Mammary epithelial cell (primary cell): ENCODE measurements at places on chromosomes 6 and 20.

DNA sequence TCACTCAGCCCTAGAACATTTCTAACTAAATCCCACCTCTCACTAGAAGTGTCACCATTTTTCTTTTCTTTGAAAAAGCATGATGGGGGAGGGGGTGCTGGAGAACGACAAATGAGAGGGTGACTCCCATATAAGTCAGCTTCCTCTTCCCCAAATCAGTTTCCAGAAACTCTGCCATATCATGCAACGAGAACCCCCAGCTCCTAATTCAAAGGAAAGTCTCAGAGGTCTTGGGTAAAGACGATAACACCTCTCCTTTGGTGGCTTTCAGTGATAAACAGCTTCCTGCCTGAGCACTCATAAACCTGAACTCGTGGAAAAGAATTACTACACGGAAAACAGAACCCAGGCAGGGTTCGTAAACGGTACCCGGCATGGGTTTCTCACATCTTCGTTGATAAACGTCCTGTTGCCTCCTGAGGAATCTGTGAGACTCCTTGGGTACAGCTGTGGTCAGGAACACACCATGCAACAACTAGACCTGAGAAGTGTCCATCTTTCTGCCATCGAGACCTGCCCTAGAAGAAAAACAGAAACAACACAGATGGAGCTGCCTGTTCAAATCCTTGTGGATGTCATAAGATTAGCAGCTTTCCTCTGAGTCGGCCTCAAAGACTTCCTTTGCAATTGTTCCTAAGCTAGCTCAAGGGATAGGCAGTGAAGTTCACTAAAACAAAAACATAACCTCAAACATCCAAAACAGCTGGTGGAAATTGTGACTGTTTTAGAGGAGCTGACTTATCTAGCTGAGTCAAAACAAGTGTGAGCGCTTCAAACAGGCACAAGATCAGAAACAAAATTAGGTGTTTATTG lies 185.8 kb upstream of the PRDM1 start:
- peak; percentile 71 for DNase-seq

GRCh38 chr6:169316651-169317050 lies 63.0 kb upstream of the THBS2 start:
- no peak for DNase-seq

GRCh38 chr6:43831191-43831590 lies 61.2 kb downstream of the VEGFA start:
- no peak for DNase-seq

DNA sequence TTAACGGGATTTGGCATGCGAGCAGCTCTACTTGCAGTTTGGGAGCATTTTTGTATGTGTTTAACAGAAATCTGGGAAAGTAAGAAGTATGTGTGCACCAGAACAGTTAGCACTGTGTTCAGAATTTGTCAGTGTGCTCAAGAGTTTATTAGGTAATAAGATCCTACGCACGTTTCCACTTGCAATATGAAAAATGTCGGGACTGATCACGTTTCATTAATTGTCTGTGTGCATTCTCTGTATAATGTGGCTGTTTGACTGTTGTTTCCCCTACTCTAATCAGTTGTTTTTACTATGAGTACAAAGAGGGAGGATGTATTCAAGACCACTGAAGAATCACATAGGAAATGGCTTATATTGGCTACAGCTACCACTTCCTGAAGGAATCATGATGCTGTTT lies 349.7 kb upstream of the POU3F2 start:
- no peak for DNase-seq

GRCh38 chr6:129186988-129187387 lies 304.1 kb downstream of the LAMA2 start:
- peak; percentile 53 for DNase-seq

GRCh38 chr20:63381781-63382431 lies 20.8 kb upstream of the CHRNA4 start:
- no peak for DNase-seq

DNA sequence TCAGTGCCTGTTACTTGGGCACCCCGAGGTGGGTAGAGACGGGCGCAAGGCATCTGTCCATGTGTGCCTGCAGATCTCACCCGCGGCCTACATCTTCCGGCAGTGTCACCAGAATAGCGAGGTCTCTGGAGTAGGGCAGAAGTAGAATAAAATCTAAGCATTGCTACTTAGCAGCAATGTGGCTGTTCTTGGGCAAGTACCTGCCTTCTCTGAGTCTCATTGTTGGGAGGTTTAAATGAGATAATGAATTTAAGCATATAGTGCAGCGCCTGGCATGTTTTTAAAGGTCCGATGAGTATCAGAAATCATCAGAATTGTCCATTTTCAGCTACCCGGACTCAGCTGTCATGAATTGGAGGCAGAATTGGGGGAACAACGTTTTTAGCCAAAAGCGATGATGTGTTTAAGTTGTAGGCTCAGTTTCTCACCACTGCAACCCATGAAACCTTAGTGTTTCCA lies 800 bp downstream of the ABCC10 start:
- no peak for DNase-seq

- no peak for DNase-seq
Observed at GRCh38 chr6:51214442-51214841, 395.8 kb downstream of the TFAP2B start.

GRCh38 chr6:15904651-15905376 lies 224.1 kb upstream of the MYLIP start:
- no peak for DNase-seq

- no peak for DNase-seq
Observed at GRCh38 chr20:10551732-10552724, 116.9 kb downstream of the SLX4IP start.

- DNase-seq, result no peak
Observed at GRCh38 chr20:57438552-57438951, 47.4 kb downstream of the RBM38 start.

GRCh38 chr6:166168616-166169548 lies 1.2 kb upstream of the TBXT start:
- no peak for DNase-seq

- DNase-seq, result no peak
Observed at GRCh38 chr6:45872827-45873365, 142.8 kb downstream of the CLIC5 start.

DNA sequence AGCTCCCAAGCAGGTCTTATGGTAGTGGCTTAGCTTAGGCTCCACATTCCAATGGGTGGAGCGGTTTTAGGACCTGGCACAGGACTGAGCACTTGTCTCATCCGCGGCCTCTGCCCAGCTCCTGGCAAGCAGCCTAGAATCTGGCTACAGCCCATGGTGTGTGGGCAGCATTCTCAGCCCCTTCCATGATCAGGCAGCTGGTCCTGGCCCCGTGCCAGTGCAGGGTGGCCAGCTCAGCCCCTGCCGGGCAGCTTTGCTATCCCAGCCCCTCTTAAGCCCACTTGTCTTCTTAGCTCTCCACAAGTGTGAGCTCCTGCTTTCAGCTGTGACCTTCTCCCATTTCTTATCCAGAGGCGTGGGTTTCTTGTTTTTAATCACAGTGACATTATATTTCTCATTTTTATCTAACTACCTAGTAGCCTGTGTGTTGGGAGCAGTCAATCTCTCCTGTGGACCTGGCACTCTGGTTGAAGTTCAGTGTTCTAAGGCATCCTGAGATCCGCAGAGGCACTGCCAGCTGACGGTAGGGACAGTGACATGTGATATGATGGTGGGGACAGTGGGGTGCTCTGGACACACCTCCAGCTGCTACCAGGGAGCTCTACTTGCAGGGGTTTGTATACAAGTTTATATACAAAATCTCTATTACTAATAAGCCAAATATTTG lies 119.9 kb upstream of the PRND start:
- peak; percentile 68 for DNase-seq

DNA sequence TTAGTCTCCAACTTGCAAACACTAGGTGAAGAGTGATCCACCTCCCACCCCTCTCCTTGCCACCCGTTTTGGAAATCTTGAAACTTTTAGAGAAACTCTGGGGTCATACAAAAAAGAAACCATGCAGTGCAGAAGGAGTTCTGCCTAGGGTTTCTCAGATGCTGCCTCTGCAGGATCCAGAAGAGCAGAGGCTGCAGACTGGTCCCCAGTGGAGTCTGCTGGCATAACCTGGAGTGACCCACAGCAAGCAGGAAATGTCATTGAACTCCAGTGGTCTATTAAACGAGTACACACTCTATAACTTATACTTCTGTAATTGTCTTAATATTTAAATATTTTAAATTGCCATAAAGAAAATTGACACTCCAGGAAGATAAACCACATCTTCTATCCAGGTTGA lies 280.7 kb upstream of the NT5E start:
- DNase-seq, result no peak

DNA sequence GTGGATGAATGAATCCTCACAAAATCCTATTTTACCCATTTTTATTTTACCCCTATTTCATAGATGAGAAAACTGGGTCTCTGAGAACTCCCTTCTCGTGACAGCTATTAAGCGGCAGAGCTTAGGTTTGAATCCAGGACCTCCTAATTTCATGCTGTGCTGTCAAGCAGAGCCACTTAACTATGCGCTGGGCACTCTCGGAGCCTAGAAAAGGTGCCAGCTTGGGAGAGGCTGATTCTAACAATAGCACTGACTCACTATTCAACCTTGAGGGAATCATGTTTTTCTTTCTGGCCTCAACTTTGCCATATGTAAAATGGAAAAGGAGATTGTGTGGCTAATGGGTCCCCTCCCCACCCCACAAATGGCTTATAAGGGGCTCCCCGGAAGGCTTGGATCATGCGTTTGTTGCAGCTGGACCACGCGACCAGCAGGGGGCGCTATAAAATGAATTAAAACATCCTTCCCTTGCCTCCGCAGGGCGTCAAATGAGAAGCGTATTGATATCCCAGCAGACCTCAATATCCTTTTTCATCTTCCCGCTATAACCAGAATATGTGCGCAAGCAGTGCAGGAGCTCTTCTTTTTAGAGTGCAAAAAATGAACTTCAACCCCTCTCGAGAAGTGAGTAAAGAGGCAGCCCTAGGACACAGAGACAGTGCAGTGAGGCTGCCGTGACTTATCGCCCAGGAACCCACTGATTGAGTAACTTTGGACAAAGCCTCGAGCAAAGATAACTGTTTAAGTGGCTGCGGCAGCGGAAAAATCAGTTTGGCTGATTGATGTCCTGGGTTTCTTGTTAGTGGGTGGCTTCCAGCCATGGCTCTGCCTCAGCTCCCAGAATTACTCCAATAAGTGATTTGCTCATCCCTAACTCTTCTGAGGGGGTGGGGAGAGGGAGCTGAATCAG lies 12.8 kb upstream of the PDYN start:
- peak; percentile 56 for DNase-seq

GRCh38 chr6:41523915-41524633 lies 22.1 kb upstream of the FOXP4 start:
- no peak for DNase-seq

DNA sequence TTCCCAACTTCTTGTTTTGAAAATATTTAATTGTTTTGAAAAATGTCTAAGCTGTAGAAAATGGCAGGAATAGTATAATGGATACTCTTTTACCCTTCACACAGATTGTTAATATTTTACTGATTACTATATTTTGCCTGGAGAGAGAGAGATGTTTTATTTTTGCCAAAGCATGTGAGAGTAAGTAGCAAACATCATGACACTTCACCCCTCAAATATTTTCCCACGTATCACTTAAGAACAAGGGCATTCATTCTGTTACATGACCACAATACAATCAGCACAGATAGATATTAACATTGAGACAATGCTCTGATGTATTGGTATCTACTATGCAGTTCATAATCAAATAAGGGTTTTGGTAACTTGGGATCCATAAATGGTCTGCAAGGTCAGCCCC lies 116.5 kb downstream of the CCDC170 start:
- peak; percentile 16 for DNase-seq

DNA sequence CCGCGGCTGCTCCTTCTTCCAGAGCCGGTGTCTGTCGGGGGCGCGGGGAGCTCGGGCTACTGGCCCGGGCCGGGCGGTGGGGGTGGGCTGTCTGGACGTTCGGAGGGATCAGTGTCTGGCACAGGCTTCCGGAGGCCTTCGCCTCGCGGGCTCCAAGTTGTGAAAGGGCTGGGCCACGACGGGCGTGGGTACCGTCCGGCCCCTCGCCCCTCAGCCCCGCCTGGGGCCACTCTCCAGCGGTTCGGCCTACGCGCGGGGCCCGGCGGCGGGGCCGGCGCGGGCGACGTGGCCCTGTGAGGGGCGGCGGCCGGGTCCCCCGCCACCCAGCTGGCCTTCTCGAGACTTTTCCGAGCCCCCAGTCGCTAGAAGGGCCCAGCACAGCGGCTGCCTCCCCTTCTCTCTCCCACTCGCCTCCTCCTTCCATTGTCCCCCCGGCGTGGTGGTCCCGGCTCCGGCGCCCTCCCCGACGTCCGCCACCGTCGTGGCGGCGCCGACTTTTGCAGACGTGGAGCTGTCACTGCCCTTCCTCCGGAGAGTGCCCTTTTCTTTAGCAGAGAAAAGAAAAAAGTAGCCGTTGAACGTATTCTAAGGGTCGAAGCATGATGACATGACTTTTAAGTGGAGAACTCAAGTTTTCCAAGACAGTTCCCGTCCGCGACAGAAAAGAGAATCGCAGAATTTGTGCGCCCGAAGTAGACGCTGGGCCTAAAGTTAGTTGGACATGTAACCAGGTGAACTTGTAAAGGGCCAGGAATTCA lies 571 bp downstream of the ITCH start:
- DNase-seq, result no peak

DNA sequence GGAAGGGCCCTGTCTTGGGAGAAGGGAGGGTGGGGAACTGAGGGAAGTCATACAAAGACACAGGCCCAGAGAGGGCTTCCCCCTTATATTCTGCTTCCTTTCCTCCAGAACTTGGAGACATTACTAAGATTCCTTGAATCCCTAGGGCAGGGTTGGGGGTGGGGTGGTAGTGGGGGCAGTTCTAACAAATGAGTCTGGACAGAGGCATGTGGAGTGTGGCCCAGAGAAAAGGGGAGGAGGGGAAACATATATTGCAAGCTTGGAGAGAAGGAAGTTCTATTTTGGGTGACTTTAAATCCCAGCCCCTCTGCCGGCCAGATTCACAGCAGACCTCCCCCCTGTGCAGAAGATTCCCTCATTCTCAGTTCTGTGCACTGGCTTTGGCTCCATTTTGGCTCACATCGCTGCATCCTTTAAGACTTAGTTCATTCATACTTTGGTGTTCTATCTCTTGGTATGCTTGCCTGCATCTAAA lies 43.7 kb downstream of the DAAM2 start:
- no peak for DNase-seq

- no peak for DNase-seq
Observed at GRCh38 chr6:164252948-164253347, 838.4 kb downstream of the QKI start.

DNA sequence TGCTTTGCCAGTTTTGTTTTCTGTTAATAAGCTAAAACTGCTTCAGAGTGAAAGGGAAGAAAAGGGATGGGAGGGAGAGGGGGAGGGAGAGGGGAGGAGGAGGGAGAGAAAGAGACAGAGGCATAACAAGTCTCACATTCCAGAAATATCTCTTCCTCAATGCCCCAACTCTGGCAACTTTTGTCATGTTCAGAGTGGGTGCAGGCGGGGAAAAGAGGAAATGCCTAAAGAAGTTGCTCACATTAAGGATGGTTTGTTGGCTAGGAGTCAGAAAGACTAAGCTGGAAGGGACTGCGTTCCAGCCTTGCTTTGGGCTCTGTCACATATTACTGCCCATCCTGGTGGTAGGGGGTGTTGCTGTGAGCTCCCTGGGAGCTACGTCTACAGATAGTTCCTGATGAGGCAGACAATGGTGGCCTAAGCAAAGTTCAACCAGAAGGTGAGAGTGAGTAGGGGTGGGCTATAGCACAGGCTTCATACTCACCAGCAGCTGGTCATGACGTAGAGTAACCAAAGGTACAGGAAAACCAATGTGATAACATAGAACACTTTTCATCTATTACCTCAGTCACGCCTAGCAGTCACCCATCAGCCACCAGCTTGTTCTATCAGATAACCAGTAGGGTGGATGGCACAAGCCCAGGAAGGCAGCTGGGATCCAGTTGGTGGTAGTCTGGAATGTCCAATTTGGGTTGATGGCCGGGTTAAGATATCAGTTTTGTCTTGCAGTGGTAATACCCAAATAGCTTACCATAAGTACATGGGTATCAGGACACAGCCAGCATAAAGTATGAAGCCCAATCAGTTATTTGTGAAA lies 2.1 kb downstream of the TSPYL4 start:
- DNase-seq, result peak; percentile 42
